CMK (cell line): ENCODE measurements at places on chromosomes 6 and 20.

GRCh38 chr20:21820688-21821087, 115.2 kb downstream of the PAX1 start:
- DNase-seq, result no peak

- DNase-seq, result no peak
These were observed 187.1 kb upstream of the STXBP5 start for GRCh38 chr6:147017153-147017552.

DNA sequence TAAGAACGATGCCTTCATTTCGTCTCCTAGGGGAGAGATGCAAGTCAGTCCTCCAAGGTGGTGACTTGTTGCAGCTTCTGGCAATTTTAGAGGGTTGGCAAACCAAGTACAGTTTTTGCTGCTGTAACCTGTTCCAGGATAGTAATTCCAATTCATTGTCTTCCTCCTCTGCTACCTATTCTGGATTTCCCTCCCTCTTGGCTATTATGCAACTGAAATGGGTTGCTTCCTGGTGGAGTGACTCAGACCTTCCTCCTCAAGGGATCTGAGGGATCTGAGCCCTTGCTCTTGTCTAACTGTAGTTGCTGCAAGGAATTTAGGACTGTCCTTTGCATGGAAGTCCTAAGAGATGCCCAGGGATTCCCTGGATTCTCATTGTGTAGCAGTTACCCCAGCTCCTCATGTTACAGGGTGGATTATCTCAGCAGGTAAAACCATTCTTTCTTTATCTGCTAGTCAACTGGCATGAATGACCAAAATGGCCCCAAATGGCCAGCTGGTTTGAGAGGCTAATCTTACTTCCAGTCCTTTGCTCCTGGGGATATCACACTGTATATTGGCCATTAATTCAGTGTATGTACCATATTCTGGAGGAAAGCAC, 17.6 kb upstream of the ELMO2 start:
- no peak for DNase-seq

- no peak for DNase-seq
These were observed 124.0 kb downstream of the ZFAND3 start for GRCh38 chr6:37943436-37944058.

DNA sequence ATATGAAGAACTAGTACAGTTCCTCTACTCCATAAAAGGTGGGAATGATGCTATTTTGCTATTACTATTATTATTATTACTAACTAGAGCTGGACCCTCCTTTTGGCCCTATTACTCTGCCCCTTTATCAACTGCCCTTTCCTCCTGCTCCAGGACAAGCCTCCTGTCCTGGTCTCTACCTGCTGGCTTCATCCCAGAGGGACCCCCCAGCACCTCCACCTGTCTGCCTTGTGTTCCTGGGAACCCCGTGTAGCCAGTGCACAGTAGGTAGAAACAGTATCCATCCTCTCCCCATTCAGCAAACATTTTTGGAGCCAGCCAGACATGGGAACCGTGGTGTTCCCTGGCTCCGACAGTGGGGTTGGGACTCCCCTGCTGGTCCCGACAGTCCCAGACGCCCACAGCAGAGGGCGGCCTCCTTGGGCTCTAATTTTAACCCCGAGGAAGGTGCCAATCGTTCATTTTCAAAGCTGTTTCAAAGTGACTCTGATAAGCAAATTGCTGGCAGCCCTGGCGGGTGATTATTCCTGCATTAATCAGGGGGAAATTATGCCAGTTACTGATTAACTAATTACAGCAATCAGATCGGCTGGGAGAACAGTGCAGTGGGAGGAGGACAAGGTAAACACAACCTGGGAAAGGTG, 44.2 kb upstream of the MDGA1 start:
- DNase-seq, result no peak

DNA sequence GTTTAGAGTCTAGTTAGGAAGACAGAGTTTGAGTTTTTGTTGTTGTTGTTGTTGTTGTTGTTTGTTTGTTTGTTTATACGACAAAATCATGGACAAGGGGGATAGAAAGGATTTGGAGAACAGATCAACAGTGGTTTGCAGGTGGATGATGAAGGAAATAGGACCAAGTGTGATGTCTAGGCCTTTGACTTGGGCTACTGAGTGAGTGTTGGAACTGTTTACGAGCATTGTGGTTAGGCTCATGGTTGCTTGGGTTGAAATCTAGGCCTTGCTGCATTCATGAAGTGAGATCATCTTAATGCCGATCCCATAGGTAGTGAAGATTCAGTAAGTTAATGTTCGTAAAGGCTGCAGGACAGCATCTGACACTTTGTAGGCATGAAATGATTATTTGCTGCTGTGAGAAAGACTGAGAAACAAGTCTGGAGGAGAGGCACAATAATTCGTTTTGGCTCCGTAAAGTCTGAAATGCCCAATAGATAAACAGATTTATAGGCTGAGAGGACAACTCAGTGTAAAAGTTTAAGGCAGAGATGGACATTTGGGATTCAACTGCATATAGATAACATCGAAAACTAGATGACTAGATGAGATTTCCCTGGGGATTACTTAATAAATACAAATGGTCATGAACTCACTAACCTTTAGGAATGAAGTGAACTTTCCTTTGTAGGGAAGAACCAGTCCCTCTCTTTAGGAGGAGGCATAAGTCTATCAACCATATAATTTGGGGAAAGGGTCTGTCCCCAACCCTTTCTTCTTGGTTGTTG, 70.0 kb downstream of the HDDC2 start:
- no peak for DNase-seq

DNA sequence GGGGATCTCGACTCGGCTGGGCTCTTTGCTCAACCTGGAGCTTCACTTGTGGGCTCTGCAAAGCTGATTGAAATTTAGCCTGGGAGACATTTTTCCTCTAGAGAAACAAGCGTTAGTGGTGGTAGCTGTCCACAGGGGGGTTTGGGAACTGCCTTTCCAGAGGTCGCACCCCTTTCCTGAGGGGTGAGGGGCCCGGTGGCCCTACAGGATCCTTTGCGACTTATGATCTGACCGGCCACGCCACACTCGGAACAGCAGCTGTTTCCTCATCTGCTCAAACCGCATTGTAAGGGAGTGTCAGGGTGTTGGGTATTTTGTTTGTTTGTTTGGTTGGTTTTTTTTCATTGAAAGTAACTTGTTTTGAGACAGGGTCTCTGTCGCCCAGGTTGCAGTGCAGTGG, 21.0 kb downstream of the PNLDC1 start:
- no peak for DNase-seq

DNA sequence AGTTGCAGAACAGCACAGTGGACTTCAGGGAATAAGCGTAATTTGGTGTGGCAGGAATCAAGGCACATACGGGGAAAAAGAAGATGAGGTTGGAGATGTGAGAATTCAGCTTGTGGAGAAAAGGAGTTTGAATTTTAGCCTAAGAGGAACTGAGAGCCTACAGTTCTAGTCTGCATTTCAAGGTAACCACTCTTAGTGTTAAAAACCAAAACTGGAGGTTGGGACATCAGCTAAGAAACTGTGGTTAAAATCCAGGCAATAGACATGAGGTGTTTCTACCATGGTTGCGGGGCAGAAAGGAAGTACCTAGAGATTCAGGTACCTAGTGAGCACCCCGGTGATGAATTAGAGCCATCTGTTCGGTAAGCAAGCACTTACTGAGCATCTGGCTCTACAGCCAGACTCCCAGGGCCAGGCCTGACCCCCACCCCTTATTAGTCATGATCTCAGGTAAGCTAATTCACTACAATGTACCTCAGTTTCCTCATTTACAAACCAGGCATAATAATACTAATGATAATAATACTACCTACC, 44.4 kb downstream of the FAXC start:
- DNase-seq, result no peak

- DNase-seq, result no peak
These were observed 54.2 kb downstream of the NFATC2 start for GRCh38 chr20:51488331-51488730.

DNA sequence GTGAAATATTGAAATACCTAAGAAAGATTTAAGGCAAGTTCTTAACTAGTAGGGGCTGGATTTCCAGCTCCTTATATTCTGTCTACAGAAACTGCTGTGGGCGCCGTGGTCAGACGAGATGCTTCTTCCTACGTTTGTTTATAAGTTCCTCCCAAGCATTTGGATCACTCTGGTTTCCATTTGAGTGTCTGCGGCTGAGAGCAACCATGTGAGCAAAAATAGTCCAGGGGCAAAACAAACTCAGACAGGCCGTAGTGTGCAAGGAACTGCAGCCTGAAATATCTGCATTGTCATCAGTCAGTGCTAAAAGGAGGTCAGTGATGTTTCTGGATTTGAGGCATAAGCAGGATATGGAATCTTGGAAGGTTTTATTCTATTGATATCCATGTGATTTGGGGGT, 485.9 kb upstream of the JAG1 start:
- no peak for DNase-seq

GRCh38 chr6:124659427-124659826, 302.8 kb upstream of the RNF217 start:
- DNase-seq, result no peak

DNA sequence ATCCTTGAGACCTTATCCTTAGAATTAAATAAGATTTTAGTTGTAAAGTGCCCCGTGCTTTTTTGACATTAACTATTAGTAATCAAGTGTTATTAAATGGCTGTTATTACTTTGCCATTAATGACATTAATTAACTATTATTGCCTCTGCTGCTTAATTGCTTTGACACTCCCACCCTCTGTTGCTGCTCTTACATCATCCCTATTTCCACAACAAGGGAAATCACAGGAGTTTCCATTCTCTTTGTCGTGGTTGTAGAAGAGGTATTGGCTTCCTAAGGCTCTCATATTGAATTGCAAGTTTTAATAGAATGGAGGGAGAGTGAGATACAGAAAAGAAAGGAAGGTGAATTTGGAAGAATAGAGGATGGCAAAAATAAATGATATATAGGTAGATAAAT, 545.8 kb downstream of the MMUT start:
- DNase-seq, result no peak

- no peak for DNase-seq
These were observed 29.4 kb downstream of the COL20A1 start for GRCh38 chr20:63322146-63322932.

DNA sequence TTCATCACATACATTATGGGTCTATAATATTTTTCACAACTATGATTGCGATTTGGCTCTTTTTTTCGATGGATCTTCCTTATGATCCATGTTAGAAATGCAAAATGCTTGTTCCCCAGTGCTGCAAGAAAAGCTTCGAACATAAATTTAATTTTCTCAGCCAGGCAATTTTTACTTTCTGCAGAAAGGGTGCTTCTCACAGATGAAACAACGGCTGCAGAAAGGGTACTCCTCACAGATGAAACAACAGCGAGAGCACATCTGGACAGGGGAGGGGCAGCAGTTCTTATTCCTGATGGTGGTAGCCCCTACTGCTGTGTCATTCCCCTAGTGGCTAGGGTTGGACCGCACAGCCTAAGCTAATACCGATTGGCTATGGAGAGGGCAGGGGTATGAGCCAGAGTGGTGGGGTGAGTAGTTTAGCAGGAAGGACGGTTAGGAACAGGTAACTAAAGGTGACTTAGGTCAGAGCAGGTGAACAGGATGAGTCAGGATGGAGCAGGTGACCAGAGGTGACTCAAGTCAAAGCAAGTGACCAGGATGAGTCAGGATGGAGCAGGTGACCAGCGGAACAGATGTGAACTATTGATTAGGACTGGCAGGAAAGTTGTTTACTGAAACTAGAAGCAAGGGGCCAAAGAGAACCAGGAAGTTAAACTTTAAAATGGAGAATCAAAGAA, 13.4 kb upstream of the TREML4 start:
- DNase-seq, result no peak

DNA sequence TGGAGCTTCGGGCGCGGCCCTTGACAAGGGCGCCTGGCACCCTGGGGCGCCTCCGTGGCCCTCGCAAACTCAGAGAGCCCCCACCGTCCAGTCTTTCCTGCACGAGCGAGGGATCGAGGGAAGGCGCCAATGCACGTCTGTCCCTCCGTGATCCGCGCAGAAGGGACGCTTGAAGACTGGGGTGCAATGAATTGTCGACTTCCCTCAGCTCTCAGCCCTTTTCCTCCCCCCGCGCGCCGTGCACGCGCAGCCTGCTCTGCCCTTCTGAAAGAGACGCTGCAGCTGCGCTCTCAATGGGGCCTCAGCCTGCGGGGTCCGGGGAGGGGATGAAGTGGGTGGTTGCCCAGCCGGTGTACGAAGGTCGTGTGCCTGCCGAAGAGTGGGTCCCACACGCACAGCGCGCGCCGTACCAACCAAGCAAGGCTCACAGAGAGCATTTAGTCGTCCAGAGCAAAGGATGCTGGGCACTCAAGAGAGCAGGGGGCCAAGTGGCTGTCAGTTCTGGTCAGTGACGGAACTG, 5.5 kb upstream of the SOX4 start:
- DNase-seq, result no peak

GRCh38 chr6:16570946-16571345, 190.3 kb downstream of the ATXN1 start:
- DNase-seq, result no peak

DNA sequence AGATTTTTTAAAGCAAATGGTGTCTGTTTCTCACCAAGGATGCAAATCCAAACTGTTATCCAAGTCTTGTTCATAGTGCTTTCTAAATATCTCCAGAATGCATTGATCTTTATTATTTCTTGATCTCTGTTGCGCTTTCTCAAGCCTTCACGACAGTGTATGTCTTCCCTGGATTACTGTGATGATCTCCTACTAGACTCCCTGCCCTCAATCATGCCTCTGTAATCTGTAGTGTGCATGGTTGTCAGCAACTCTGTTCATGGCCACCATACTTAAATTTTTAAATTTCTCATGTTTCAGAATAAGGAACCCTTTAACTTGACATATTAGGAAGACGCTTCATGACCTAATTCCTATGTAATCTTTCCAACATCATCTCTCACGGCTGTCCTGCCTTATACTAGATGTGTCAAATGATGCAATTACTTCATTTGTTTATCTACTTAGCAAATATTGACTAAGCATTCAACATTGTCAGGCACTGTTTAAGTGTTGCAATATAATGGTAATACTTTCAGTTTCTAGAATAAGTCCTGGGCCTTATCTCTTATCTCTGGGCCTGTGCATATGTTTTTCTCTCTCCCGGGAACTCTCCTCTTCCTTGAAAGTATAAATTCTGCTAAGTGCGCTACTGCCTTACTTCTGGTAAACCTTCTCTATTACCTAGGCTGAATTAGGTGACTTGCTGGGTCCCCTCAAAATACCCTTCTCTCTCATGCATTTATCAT, 25.6 kb upstream of the AHI1 start:
- DNase-seq, result no peak

- no peak for DNase-seq
These were observed 15.8 kb downstream of the NPEPL1 start for GRCh38 chr20:58708246-58708931.

DNA sequence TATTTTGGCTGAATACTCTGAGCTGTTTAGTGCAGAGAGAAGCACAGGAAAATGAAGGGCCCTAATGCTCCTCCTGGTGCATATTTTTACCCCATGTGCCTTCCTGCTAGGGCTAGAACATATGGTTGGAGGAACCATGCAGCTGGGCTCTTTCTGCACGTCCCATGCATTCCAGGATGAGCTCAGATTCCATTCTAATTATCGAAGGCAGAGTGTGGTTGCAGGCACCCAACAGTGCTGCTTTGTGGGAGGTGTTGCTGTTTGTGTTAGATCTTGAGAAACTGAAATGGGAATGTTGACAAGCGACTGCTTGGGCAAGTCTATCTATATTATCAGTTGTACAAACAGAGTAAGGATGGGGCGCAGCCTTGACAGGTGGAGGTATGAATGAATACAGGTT, 419.5 kb downstream of the DHX35 start:
- no peak for DNase-seq

- DNase-seq, result no peak
These were observed 1.7 kb downstream of the THBS2 start for GRCh38 chr6:169251822-169252504.
